Activated T-helper 17 cell treated with anti-CD3 and anti-CD28 coated beads, Interleukin-2, amount 50 U/mL, for 72 hours (primary cell): ENCODE measurements at places on chromosomes 4 and X. TPM values are rescaled to one million over a fixed set of nuclear protein-coding genes. Genes with fewer than 3 reads are reported as not detected.

ODAPH gene
- total RNA-seq: 3.4 TPM

DNA sequence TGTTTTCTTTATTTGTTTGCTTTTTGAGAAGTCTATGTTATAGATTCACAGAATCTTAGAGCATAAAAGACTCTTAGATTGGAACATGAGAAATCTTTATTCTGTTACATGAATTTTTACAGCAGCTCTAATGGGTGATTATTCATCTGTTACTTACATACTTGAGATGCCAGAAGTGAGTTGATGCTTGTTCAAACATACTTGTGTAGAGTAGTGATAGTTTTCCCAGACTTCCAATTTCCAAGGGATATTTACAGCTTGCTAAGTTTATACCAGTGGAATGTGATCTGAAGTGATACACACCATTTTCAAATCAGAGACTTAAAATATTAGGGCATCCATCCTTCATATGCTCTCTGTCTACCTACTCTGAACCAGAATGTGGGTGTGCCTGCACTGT lies 252.9 kb upstream of the SMIM31 start:
- no peak for ATAC-seq

- ATAC-seq: no peak
Measured at GRCh38 chr4:109436504-109436903, 2.9 kb downstream of the SEC24B start.

DNA sequence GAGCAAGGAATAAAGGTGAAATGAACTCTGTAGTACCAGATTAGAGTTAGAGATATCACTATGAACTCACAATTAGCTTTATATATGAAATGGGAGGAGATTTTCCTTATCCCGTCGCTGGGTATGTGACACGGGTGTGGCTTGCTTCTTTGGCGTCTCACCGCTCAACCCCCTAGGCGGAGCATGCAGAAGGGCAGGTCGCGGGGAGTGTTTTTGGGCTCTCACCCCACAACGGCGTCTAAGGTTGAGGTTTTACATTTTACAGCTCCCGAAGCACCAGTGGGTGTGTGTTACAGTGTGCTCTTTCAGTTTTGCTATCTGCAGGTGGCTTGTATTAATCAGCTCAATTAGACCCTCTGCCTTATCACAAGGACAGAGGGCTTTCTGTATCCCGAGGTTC lies 42.1 kb upstream of the MAGEB10 start:
- ATAC-seq: no peak

GRCh38 chr4:56465599-56466295 lies 1.7 kb upstream of the SRP72 start:
- no peak for ATAC-seq

AKAP14 gene
- total RNA-seq: not detected

GRCh38 chrX:124863303-124863702 lies 456.4 kb upstream of the TEX13C start:
- ATAC-seq: no peak

DNA sequence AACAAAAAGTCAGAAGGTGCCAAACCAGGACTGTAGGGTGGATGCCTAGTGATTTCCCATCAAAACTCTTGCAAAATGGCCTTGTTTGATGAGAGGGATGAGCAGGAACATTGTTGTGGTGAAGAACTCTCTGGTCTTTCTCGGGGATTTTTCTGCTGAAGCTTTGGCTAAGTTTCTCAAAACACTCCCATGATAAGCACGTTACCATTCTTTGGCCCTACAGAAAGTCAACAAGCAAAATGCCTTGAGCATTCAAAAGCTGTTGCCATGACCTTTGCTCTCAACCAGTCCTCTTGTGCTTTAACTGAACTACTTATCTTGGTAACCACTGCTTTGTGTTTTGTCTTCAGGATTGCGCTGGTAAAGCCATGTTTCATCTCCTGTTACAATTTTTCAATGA lies 3.0 kb upstream of the SEC31A start:
- ATAC-seq: no peak

- no peak for ATAC-seq
Measured at GRCh38 chrX:34790026-34790425, 132.9 kb upstream of the TMEM47 start.

DNA sequence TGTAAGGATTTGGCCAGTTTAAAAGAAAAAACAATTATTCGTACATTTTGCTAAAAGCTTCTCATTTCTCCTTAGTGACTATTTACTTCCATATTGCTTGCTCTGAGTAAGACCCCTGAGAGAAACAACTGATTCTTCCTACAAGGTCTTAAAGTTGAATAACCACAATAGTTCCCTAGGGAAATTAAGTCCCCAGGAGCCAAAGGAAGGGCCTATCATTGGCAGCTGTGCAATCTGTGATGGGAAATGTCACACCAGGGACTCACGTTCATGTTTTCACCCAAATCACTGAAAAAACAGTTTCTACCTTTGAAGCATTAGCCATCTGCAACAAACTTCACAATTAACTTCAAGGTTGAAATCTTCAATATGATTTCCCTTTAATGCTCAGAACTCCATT lies 66.7 kb downstream of the JADE1 start:
- ATAC-seq: no peak

DNA sequence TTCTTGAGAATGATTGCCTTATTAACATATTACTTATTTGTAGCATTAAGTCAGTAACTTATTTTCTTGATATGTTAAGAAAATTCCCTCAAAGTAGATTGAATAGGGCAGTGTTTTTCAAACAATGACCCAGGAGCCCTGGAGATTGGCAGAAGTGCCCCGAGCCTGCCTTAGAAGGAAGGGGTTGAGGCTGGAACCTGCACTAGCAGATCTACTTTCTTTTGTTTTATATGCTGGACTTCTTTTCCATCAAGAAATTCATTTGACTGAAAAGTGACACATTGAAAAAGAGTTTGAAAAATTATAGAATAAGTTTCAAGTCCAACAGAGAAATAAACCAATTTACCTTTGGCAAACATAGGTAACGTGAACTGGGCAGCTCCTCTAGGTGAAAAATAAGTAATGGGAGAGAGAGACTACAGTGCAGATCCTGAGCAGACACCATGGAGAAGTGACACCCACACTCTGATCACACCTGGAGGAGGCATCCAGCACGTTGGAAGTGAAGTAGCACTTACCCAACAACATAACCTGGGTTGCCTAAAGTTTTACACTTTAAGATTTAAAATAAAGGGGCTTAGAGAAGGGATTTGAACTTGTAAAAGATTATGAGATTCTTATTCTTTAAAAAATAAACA lies 18.6 kb downstream of the ARSJ start:
- no peak for ATAC-seq

GRCh38 chr4:6427439-6428090 lies 44.8 kb downstream of the PPP2R2C start:
- ATAC-seq: no peak

TMPRSS11A gene
- not detected for total RNA-seq

DNA sequence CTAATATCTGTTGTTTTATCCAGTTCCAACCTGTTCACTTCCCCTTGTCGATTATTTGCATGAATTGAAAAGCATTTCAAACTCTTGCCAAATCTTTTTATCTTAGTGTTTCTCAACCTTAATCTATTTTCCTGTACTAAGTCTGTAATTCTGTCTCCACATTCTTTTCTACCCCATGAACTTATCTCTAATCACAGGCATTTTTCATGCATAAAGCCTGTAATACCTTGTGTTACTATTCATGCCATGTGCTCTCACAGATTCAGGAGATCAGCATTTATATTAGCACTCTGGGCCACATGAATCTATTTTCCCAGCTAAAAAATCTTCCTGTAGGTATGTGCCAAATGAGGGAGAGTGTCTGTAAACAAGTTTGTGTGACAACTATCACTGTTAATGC lies 1360.9 kb downstream of the STIM2 start:
- no peak for ATAC-seq
